ENCODE measurements at places on chromosomes 4 and X. TPM values are rescaled to one million over a fixed set of nuclear protein-coding genes. Genes with fewer than 3 reads are reported as not detected.

The EXOC1L gene
- not detected for total RNA-seq

The GAK gene
- 75.7 TPM for total RNA-seq

The BCLAF3 gene
- 3.2 TPM for total RNA-seq

The ADGRL3 gene
- 4.5 TPM for total RNA-seq

The TCP11X2 gene
- total RNA-seq: not detected

The TAF1 gene
- total RNA-seq: 64.4 TPM

The ARHGAP6 gene
- 0.06 TPM for total RNA-seq

The UGT2B7 gene
- total RNA-seq: not detected

The PDZD4 gene
- not detected for total RNA-seq

The C4orf50 gene
- total RNA-seq: not detected

The AKAP14 gene
- total RNA-seq: not detected

The COL25A1 gene
- 0.16 TPM for total RNA-seq

The FMR1NB gene
- not detected for total RNA-seq

The VGLL1 gene
- total RNA-seq: not detected

The GYPB gene
- total RNA-seq: not detected

The HTN1 gene
- not detected for total RNA-seq

The SPOCK3 gene
- total RNA-seq: 0.13 TPM

The FGF2 gene
- 21.4 TPM for total RNA-seq

The CFAP299 gene
- not detected for total RNA-seq

The RADX gene
- 0.65 TPM for total RNA-seq

The LRP2BP gene
- 0.94 TPM for total RNA-seq

The TEC gene
- 1.8 TPM for total RNA-seq

The GYG2 gene
- total RNA-seq: under 0.01 TPM

The TMEM144 gene
- total RNA-seq: 6.3 TPM

All from bladder microvascular endothelial cell (primary cell).